ENCODE measurements at places on chromosomes 1 and 21.

- no peak for DNase-seq
Measured at GRCh38 chr1:51165540-51165939, 63.5 kb downstream of the C1orf185 start.

DNA sequence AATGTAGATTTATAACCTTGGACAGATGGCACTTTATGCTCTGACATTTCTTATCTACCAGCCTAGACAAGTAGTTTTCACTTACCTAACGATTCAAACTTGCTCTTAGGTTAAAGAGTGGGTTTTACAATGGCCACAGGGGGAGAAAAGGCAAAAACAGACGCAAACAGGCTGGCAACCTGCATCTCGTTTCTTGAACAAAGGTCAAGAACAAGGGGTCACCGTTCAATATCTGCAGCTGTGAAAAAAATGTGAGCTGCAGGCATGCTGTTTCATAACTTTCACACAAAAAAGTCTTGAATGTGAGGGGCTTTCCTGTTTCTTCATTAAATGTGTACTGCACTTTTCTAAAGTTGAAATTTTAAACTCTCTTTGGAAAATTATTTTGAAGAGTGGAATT, 49.4 kb downstream of the SYDE2 start:
- no peak for DNase-seq

DNA sequence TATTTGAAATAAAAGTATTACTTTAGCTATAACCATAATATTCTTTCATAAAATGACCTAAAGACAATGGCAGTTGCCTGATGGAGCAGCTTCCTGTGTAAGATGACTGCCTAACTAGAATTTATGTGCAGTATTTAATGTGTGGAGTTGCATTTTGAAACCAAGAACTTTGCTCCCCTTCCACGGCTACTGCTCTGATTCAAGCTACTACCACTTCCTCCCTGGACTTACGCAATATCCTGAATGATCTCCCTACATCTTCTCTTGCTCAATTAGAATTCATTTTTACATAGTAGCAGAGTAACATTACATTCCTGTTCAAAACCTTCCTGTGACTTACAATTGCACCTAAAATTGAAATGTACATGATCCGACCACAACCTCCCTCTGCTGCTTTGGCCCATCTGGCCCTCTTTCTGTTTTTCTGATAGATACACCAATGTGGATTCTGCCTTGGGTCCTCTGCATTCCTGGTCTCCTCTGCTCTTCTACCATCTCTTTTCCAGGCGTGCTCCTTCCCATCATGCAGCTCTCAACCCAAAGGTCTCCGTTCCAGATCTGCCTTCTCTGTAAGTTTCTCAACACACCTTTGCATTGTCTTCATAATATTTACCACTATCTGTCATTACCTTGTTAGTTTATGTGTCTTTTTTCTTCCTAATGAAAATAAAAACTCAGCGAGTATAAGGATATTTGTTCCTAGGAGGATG, 47.4 kb upstream of the USP25 start:
- DNase-seq: no peak

GRCh38 chr1:231279683-231280082, 38.7 kb downstream of the GNPAT start:
- no peak for DNase-seq

DNA sequence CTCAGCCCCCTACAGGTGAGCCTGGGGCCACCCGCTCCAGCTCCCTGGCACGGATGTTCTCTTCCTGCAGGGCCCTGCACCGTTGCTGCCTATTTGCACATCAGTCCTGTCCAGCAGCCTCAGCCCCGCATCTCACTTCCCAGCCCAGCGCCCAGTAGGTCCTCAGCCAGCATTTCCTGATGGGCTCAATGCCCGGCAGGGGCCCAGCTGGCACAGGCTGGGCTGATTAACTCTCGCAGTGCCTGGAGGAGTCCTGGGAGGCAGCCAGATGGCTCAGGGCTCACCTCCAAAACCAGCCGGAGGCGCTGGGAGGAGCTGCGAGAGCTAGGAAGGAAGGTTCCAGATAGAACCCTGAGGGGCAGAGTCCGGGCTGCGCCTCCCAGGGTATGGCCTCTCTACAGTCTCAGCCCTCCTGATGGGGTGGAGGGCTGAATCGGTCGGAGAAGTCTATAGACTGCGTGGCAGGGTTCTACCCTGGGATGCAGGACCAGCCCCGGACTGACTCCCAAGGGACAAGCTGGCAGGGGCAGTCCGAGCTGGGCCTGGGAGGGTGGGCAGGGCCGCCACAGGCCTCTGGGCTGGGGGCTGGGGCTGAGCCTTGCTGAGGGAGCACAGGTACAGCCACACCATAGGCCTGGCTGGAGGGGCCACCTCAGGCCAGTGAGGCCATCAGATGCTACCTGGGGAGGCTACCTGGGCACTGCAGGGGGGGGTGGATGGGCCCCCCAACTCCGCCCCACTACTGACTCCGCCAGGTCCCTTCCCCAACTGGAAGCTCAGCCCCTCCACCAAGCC, 19.2 kb upstream of the CLSTN1 start:
- DNase-seq: no peak

DNA sequence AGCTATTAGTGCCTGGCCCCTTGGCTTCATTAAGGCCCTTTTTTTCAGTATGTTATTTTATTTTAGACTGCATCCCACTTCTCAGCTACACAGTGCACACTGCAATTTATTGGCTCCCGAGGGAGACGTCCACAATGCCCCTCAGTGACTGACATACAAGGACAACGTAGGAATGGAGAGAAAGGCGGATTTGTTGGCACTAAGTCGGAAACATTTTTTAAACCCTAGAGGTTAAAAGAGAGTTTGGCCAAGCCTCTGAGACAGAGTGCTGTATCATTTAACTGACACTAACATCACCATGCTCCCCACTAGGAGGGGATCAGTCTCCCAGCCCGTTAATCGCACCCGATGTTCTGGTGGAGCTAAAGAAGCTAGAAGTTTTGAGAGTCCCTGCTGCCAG, 45.7 kb upstream of the FOXD3 start:
- no peak for DNase-seq

DNA sequence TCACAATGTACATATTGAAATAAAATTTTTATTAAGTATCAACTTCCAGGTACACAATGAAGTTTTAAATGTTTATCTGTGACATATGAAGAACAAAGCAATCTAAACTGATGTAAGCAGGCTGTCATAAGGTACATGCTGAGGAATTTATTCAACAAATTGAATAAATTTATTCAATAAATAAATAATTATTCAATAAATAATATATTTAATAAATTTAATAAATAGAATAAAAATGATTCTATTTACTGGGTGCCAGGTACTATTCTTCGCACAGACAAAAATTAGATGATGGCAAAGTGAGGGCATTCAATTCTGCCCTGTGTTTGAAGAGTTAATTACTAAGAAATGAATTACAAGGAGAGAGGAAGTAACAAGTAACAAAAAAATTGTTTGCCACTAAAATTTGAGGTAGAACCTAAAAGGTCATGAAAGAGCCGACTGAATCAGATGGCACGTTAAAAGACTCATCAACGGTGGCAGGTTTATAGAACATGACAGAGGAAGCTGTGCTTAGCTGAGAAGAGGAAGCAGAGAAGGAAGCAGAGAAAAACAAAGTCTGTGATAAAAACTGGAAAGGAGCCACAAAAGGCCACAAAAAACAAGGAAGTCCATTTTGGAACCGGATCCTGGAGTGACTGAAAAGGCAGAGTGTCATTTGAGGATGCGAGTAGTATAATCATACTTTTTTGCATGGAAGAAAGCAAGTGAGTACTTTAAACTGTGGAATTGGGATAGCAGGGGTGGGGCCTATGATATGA, 2.2 kb upstream of the USP24 start:
- DNase-seq: no peak
